Calu3 (cell line): ENCODE measurements at places on chromosomes 4 and X. TPM values are rescaled to one million over a fixed set of nuclear protein-coding genes. Genes with fewer than 3 reads are reported as not detected.

DNA sequence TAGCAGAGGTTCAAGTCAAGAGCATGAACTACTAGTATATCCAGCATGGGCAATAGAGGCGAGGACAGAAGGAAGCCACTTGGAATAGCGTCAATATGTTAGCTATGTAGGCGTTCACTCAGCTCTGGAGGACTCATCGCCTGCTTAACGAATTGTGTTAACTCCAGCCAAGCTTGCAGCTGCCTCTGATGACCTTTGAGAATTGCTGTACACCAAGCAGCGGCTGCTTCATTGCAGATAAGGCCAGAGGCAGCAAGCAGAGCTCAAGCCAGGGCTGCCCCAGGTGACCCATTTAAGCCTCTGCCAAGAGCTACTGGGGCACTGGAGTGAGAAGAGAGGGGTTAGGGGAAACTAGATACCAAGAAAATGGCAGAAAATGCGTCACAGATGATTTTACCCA lies 160.2 kb upstream of the IGFBP7 start:
- no peaks in the 10 kb centered on the region for H3K36me3 ChIP-seq
- H3K27ac ChIP-seq: no peak overlapping the region
- H3K27me3 ChIP-seq: peaks cover 25% of the 10 kb centered on the region
- DNase-seq: no peak

DNA sequence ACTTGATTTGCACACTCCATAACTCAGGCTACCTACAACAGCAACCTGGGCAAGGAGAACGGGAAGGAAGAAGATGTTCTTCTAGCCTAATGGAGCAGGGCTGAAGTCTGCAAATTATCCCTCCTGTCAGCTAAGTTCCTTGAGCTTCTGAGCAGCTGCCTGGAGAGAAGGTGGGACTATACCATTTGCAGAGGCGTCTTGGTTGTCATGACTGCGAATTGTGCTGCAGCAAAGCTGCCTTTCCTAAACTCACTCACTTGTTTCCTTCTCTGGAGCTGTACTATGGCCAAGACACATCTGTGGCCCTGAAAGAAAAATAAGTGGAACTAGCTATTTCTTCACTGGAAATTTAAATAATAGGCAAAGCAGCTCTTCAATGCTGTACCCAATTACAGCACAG lies 682.4 kb upstream of the GRIA3 start:
- no peak for DNase-seq
- no peaks in the 10 kb centered on the region for H3K4me1 ChIP-seq
- H3K27me3 ChIP-seq: no peaks in the 10 kb centered on the region
- H3K27ac ChIP-seq: no peak overlapping the region

DNA sequence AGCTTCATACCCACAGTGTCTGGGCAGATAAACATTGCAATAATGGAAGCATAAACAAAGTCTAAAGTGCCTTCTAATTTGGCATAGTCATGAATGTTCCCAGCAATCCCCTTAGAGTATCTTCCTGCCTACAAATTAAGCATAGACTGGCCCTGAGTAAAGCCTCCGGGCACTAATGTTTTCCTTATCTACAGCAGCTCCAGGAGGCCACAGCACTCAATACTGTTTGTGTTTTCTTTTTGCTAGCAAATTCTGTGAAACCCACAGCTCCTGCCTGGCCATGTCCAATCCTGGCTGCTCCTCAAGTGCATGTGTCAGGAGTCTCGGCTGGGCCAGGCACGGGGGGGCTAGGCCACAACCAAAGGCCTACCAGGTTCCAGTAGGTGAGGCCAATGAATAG lies 102.7 kb upstream of the TBC1D9 start:
- H3K4me1 ChIP-seq: no peaks in the 10 kb centered on the region
- H3K27ac ChIP-seq: no peak overlapping the region
- DNase-seq: no peak
- H3K36me3 ChIP-seq: no peaks in the 10 kb centered on the region
- no peak overlapping the region for H3K4me3 ChIP-seq

The FOXR2 gene
- not detected in 2 replicates for total RNA-seq

GRCh38 chrX:13469963-13470684 lies 99.3 kb upstream of the EGFL6 start:
- DNase-seq: no peak
- no peaks in the 10 kb centered on the region for H3K27me3 ChIP-seq
- no peak overlapping the region for H3K4me3 ChIP-seq
- H3K36me3 ChIP-seq: no peaks in the 10 kb centered on the region

DNA sequence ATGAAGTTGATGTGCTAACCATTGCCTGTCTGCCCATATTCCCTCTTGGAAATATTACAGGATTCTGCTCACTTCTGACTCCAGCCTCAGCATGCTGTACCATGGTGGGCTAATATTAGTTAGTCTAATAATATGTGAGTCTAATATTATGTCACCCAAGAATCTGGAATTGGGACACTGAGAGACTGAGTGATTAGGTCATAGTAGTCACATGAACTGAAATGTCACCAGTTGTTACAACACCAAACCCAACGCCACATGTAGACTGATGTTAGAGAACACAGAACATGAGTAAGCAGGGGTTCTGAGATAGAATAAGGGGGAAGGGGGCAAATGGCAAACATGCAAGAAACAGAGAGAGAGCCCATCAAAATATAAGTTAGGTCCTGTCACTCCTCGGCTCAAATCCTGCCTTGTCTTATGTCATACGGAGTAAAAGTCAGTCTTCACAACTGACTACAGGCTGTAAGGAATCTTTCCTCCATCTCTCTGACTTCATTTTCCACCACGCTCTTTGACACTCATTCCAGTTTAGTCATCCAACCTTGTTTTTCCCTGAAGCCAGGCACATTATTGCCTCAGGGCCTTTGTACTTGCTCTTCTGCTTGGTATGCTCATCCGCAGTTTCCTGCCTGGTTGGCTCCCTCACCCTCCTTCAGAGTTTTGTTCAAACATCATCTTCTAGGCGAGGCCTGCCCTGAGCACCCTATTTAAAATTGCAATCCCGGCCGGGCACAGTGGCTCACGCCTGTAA lies 9.6 kb upstream of the SLAIN2 start:
- H3K4me3 ChIP-seq: no peak overlapping the region
- no peak for DNase-seq
